Stimulated activated CD4-positive, alpha-beta T cell treated with anti-CD3 and anti-CD28 coated beads, Interleukin-1b, Interleukin-23, amount 100 ng/mL, for 1 hour (primary cell): ENCODE measurements at places on chromosomes 1 and 21.

GRCh38 chr1:76303340-76303717, 228.8 kb downstream of the ST6GALNAC3 start:
- no peak for DNase-seq

DNA sequence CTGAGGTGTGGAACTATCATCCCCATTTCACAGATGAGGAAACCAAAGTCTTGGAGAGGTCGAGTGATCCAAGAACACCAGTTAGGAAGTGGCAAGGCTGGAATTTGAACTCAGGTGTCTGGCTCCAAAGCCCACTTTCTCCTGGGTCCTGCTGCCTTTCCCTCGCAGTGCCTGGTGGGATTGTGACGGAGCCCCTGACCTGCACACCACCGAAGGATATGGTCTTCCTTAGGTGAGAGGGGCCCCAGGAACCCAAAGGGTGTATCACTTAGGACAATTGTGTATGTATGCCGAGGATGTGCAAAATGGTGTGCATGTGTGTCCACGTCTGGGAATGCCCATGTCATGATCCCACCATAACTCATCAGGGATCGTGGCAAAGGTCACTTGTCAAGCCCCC, 392.7 kb downstream of the MATN1 start:
- no peak for DNase-seq

- no peak for DNase-seq
These were observed 2.8 kb downstream of the TARBP1 start for GRCh38 chr1:234476172-234476571.

- no peak for DNase-seq
These were observed 2.6 kb upstream of the FMOD start for GRCh38 chr1:203353486-203353885.

DNA sequence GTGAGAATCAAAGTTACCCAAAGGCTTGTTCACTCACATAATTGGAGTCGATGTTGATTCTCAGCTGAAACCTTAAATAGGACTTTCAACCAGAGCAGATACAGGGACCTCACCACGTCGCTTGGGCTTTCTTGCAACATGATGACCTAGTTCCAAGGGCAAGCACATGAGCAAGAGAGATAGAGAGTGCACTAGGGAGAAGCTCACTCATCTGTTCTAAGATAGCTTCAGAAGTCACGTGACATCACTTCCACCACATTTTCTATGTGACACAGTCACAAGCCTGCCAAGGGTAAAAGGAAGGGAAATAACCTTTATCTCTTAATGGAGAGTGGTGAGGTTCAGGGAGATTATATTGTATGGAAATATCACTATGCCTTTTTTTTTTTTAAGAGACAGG, 470.1 kb upstream of the PLXNA2 start:
- no peak for DNase-seq

DNA sequence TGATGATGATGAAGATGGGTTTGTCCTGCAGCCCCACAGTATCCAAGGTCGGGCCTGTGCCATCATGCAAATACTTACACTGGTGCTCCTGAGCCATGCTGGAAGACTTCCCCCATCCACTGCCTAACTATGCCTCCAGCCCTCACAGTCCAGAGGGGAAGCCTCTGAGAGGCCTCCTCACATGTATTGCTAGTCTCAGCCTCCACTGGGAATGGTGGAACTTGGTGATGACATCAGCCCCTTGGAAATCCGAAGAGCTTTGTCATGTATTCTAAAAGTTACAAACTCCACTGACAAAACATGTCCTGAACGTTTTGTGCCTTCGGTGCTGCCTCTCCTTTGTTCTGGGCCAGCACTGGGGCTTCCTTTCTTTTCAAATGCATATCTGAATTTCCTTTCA, 61.1 kb upstream of the DMRTB1 start:
- DNase-seq = no peak

- no peak for DNase-seq
These were observed 97.9 kb upstream of the RGS1 start for GRCh38 chr1:192477630-192478029.

DNA sequence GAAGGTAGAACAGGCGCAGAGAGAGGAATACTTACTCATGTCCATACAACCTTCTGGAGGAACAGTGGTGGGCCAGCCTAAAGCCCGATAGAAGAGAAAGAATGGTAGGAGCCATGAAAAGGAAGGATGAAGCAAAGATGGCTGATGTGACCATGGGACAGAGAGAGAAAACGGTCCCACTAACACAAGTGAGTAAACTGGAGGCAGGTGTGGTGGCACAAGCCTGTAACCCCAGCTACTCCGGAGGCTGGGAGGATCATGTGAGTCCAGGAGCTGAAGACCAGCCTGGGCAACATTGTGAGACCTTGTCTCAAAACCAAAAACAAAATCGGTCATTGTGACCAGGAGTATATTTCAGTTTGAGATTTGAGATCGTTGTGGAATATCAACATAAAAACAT, 49.4 kb downstream of the C1orf198 start:
- DNase-seq = no peak

GRCh38 chr1:9910076-9910422, at the start of gene CTNNBIP1:
TSS of gene CTNNBIP1 (minus strand) at chr1:9910269. CDS start at chr1:9872064, 38,205 bp downstream.
- DNase-seq = no peak

DNA sequence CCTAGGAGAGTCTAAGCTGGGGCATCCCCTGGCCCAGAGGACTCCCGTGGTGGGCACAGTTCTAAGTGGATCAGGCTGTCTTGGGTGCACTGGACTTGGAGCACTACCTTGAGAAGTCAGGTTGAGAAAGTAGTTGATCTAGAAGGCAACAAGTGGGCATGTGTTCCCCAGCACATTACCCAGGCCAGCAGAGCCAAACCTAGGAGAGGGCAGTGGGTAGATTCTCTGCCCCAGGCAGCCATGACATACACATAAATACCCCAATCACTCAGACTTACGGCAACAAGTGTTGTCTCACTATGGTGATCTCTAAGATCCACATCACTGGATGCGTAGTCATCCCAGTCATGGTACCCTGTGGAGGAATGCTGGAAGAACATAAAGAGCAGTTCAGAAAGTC, 1.6 kb upstream of the PMF1 start:
- no peak for DNase-seq

DNA sequence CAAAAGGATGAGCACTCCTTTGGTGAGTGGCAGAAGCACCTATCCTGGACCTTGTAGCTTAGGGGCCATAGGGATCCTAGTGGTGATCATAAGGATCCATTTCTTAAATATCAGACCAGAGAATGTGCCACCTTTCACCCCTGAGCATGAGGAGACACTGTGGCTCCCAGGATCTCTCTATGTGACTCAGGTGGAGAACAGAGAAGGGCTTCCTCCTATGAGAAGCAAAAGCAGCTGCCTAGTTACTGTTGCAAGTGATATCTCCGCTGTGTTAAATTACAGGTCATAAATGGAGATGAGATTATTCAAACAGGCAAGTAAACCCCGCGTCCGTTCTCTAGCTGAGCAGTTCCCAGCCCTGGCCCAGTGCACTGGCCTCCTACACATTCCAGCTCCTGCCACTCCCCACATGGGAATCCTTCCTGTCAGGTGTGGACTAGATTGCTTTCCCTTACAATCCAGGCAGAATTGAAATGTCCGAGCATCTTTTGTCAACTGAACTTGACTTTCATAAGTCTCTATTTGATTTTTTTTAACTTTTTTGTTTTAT, 26.3 kb downstream of the CLEC20A start:
- DNase-seq = no peak

- no peak for DNase-seq
These were observed 70.9 kb upstream of the S1PR1 start for GRCh38 chr1:101165954-101166353.

DNA sequence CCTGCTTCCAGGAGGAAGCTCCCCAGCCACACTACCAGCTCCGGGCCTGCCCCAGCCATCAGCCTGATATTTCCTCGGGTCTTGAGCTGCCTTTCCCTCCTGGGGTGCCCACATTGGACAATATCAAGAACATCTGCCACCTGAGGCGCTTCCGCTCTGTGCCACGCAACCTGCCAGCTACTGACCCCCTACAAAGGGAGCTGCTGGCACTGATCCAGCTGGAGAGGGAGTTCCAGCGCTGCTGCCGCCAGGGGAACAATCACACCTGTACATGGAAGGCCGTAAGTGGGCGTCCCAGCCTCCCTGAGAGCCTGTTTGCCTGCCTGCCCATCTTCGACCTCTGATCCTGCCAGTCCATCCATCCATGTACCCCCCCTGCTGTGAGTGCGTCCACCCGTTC, 3.6 kb downstream of the ECM1 start:
- no peak for DNase-seq

- no peak for DNase-seq
These were observed 35.0 kb downstream of the LGR6 start for GRCh38 chr1:202228484-202229122.

DNA sequence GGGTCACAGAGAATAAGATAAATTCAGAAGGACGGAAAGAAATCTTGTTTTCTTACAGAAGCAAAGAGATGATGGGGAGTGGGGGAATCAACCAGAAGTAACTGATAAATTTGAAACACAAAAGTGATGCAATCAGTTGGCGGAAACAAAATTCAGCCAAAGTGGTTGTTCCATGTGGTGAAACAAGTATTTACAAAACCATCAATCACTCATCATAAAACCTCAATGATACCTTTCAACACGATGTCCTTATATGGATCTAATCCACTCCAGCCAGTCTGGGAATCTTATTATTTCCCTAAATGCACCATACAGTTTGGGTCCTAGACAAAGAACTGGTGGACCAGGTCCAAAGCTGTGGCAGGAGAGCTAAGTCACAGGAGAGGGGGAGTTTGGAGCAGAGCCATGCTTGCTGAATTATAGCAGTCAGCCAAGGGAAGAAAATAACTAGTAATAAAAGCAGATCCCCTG, 303.8 kb upstream of the LRRC7 start:
- DNase-seq = no peak

DNA sequence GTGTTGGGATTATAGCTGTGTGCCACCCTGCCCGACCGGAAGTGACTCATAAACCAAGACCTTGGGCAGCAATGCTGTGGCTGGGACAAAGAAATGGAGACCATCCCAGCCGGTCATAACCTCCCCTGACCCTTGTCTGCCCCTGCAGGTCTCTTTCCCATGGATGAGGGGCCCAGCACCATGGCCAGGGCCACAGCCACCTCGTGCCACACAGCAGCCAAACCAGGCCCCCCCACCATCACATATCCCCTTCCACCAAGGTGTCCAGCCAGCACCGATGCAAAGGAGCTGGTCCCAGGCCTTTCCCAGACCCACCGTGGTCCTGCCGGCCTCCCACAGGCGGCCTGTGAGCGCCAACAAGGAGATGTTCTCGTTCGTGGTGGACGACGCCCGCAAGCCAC, 42.2 kb downstream of the FHAD1 start:
- DNase-seq = no peak

DNA sequence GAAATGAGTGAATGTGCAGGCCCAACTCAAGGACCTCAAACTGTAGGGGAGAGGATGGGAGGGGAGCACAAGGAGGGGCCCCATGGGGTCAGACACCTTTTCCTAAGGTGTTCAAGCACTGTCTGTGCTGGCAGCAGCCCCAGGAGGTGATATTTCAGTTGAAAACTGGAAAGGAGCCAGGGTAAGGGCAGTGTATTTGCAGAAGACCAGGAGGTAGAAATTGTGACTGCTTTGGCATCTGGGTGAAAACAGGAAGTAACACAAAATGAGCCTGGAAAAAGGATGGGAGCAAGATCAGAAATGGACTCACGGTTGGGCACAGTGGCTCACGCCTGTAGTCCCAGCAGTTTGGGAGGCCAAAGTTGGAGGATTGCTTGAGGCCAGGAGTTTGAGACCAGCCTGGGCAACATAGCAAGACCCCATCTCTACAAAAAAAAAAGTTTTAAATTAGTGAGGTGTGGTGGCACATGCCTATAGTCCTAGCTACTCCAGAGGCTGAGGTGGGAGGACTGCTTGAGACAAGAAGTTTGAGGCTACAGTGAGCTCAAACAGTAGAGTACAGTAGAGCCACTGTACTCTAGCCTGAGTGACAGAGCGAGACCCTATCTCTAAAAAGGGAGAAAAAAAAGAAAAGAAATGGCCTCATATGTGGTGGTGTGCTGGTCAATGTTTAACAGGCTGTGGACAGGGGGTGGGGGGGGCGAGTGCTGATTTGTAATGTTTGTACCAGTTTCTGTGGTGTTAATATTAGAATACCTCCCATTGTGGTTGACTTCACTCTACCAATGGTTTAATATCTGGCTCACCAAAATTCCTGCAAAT, 76.2 kb upstream of the ANGPTL1 start:
- no peak for DNase-seq

DNA sequence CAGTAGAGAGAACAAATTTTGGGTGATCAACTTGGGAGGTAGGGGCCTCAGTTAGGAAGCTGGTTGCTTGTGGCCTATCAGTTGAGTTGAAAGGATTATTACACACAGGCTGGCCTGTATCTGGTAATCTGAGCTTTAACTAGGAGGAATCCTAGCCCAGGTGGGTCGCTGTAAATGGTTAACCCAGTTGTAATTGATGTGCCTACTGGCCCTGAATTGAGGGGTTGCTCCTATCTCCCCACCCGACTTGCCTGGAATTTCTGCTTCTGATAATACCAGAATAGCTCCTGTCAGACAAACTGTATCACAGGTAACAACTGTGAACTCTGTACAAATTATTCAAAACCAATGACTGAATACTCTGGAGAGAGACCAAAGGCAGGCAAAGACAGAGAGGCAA, 210.4 kb upstream of the RUNX1 start:
- DNase-seq = no peak

DNA sequence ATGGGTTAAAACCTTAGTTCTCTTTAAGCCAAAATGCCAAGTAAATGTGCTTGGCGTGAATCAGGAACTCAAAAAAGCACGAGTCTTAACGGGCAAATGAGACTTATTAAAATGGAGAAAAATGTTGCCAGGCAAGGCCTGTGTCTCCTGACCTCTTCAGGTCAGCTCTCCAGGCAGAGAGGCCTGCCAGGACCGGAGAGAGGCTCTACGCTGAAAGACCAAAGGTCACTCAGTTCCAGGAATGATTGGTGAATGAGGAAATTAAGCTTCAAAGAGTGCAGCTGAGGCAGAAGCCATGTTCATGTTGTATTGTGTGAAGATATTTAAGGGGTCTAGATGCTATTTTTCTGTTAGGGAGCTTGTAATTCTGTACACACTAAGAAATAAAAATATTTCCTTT, 66.6 kb downstream of the SPAG17 start:
- no peak for DNase-seq

- DNase-seq = no peak
These were observed 9.8 kb upstream of the GJA8 start for GRCh38 chr1:147892731-147893214.

DNA sequence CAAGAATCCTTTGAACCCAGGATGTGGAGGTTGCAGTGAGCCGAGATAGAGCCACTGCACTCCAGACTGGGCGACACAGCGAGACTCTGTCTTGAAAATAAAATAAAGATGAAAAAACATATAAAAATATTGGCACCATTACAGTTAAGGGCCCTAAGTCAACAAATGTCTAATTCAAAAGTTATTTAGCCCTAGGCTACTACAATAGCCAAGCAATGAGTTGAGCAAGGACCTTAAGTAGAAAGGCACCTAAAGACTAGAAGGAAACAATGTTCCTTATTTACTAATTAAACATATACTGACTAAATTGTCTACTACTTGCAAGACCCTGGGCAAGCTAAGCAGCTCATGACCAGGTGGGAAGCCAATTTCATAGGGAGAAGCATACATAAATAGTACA, 4.1 kb downstream of the PIK3R3 start:
- no peak for DNase-seq

- DNase-seq = no peak
These were observed 181.8 kb downstream of the ADGRL2 start for GRCh38 chr1:81982523-81982922.

- no peak for DNase-seq
These were observed 48.9 kb downstream of the INKA2 start for GRCh38 chr1:111690306-111690617.

- DNase-seq = no peak
These were observed at the start of gene AK5 for GRCh38 chr1:77281491-77282186. TSS of gene AK5 (plus strand) at chr1:77282019. CDS start at chr1:77282314, 295 bp downstream.
